Stimulated activated CD8-positive, alpha-beta memory T cell treated with anti-CD3 and anti-CD28 coated beads, Interleukin-2, amount 100 ng/mL, for 48 hours (primary cell): ENCODE measurements at places on chromosomes 2 and 18.
A peak's percentile ranks its signal among the peaks of the same experiment; 100 is the strongest.

GRCh38 chr2:230714136-230714480, 1.5 kb downstream of the CAB39 start:
- no peak for DNase-seq

DNA sequence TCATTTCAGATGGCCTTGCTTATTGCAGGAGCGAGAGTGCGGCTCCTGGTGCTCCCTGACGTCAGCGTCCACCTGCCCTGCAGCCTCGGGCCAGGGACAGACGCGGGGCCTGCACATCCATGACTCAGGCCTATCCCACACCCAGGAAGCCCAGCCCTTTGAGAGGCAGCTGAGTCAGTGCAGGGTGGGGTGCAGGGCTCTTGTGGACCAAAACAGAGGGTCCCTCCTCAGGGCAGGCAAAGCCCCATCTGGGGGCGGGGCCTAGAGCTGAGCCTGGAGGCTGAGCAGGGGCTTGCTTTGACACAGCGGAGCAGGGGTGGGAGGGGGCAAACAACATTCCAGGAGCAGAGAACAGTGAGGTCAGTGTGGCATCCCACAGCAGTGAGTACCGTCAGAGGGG, 7.7 kb upstream of the ARHGEF4 start:
- no peak for DNase-seq

DNA sequence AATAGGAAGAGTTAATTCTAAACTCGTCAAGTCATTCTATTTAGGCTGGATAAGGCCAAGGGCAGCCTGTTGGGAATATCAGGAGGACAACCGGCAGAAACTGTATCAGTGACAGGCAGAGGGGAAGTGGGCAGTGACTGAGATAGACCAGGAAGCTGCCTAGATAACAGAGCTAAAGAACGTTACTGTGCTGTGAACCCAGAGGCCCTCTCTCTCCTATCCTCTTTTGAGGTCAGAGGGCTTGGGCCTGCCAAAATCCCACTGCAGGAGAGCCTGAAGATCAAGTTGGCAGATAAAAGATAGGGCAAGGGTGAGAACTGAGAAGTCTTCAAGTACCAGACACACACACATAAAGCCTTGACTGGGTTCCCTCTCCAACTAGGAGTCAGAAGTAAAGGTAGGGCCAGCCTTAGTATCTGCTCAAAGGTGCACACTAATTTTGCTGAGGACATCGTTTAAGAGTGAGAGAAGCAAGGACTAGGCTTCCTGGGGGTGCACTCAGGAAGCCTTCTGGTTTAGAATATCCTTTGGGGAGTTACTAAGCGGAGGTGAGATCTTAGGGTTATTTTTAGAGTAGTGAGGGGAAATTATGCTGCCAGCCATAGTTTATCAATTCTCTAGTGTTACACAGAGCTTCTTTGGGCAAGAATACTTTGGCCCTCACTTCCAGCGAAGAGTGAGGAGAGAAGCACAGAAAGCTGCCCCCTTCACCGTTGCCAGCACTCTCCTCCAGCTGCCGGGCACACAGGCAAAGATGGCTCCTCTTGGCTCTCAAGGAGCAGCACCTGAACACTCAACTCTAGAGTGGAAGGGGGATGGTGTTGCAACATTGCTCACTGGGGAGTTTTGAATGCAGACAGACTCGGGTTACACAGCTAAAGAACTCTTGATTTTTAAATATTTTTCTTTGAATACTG, 9.8 kb downstream of the CAVIN2 start:
- no peak for DNase-seq

GRCh38 chr2:45974056-45974455, 322.6 kb downstream of the PRKCE start:
- DNase-seq, result no peak

DNA sequence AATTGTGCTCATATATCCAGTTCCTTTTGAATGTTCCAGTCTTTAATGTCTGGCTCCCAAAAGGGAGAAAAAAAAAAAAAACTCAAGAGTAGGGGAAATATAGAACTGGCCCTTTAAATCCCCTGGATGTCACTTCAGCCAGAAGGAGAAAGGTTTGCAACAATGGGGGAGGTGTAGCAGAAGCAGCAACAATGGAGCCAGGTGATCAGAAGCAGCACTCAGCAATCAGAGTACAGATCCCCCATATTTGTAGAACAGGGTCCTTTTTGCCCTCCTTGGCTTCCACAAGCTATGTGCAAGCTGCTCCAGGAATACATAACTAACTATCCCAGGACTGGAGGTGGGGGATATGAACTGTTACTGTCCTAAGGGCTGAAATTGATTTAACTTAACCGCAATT, 25.8 kb upstream of the ZNF397 start:
- DNase-seq, result no peak

DNA sequence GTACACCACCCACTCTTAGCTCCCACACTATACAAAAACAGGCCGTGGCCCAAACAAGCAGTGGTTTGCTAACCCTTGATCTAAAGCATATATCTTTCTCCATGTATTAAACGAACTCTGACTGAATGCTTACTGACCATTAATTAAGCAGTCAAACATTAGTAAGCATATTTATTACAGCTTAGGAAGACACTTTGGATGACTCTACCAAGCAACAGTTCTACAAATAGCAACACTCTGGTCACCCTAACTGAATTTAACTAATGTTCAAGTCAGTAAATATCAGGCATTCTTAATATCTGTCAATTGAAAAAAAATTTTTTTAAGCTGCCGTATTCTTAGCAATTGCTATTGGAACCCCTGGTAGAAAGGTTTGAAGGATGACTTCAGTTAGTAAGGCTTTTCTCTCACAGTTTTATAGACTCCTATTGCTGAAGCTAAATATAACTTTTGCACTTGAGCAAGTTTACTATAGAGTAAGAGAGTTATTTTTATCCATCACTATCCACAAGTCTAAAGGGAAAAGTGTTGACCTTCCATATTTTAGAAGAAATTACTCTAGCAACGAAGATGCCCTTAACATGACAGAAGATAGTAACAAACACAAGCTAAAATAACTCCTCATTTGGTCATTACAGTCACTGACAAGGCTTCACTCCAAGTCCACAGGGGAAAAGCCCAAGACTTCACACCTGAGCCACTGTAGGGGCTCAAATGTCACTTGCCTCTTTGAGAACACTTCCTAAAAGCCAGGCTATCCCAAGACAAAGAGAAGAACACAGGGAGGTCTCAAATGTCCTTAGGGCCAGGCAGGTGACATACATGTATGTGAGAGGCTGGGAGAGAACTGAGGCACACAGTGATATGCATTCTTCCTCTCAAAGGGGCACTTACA, 74.4 kb downstream of the RTN4 start:
- DNase-seq, result no peak

GRCh38 chr2:240369801-240370585, 65.5 kb upstream of the GPC1 start:
- DNase-seq, result no peak

GRCh38 chr2:23632831-23633395, 247.9 kb downstream of the KLHL29 start:
- no peak for DNase-seq

DNA sequence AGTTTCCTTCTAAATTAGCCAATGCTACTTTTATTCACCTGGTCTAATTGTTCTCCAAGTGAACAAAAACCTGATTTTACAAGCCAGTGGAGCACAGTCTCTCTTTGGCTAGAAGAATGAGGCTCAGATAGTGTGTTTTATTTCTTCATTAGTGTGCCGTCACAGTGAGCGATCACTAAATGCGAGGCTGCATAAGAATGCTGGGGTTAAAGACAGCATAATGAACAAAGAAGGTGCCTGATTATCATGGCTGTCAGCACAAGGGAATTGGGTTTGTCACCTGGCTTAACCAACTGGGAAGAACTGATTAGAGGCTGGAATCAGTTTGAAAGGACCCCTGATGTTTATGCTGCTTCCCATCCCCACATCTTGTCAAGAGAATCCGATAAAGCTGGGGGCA, 76.4 kb downstream of the EPHA4 start:
- no peak for DNase-seq

DNA sequence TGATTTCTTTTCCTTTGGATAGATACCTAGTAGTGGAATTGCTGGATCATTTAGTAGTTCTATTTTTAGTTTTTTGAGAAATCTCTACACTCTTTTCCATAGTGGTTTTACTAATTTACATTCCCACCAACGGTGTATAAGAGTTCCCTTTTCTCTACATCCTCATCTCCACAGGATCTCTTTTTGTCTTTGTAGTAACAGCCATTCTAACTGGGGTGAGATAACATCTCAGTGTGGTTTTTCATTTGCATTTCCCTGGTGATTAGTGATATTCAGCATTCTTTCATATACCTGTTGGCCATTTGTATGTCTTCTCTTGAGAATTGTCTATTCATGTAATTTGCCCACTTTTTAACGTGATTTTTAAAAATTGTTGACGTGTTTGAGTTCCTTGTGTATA, 13.8 kb downstream of the RFTN2 start:
- no peak for DNase-seq

DNA sequence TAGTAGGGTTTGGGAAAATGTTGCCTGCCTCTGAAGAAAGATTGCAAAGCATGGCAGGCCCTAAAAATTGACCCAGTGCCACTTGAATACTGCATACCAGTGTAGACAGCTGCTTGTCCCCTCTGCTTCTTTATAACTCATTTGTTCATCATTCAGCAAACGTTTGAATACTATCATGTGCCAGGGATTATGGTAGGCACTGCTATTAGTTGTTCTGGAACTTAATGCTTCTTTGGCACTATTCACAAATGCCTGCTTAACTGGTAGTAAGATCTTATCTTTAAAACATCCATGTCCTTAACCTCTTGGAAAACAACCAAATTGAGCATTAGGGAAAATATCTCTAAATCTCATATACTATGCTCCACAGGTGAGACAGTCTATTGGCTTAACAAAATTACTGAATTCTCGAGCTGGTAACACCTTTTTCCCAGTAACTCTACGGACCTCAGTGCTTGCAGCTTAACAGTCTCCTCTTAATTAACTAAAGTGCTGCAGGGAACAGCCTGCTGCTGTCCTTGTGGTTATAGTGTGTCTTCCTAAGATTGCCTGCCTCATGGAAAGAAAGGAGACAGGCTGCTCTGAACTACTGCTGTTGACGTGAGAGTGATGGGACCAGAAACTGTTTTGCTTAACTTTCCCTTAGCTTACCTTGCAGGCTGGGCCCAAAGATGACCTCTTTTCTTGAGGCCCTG, 93.2 kb downstream of the MIB1 start:
- no peak for DNase-seq

GRCh38 chr18:48781163-48781987, 169.4 kb downstream of the SMAD7 start:
- DNase-seq, result no peak

- no peak for DNase-seq
These were observed 8.0 kb downstream of the ALPI start for GRCh38 chr2:232463701-232464543.

DNA sequence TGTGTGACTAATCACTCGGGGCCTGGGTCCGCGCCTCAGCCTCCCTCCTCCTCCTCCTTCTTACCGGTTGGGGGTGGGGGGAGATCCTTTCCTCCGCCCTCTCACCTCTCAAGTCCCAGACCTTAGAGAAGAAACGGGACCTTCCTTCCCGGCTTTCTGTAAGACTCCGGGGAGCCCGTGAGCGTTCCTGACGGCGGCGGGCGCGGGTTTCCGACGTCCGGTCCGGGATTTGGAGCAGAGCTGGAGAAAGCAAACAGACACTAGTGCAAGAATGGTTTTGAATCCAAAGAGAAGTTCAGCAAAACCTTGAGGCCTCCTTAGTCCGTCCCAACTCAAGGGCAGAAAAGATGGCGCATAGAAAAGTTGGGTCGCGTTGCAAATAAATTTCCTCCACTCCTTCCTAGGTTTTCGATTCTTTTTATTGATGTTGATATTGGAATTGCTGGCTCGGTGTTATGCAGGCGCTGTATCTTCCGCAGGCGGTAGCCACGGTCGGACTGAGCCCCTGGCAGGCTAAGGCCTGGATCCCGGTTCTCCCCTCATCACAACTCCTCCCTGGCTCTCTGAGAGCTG, 2.0 kb downstream of the DLX1 start:
- no peak for DNase-seq

GRCh38 chr2:148524519-148524919, 120.0 kb upstream of the EPC2 start:
- peak; percentile 28 for DNase-seq

GRCh38 chr18:35050705-35051195, 9.5 kb downstream of the MAPRE2 start:
- DNase-seq, result no peak

DNA sequence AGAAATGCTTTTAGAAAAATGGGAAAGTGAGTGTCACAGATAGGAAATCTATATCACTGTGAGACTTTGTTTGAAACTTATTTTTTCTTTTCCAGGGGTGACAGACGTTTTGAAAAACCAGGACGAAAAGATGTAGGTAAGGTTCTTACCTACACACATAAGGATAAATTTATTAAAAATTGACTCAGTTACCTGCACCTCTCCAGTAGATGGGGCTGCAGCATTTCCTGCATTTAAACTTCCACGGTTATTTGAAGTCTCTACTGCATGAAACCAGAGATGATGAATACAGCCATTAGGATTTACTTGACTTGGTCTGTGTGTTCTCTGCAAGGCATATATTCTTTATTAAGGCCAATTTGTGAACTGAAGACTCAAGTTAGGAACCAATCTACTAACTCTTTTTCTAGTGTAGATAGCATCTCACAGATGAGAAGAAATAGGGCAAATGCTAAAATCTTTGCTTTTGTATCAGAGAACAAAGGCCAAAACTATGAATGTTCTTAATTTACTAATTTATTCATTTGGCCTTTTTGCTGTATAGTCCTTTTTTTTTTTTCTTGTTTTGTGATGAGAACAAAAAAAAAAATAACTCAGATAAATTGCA, 15.0 kb downstream of the KCNJ13 start:
- no peak for DNase-seq

GRCh38 chr2:52717836-52718235, 1049.8 kb upstream of the CHAC2 start:
- no peak for DNase-seq

GRCh38 chr2:154280543-154280942, 408.8 kb downstream of the GALNT13 start:
- no peak for DNase-seq

DNA sequence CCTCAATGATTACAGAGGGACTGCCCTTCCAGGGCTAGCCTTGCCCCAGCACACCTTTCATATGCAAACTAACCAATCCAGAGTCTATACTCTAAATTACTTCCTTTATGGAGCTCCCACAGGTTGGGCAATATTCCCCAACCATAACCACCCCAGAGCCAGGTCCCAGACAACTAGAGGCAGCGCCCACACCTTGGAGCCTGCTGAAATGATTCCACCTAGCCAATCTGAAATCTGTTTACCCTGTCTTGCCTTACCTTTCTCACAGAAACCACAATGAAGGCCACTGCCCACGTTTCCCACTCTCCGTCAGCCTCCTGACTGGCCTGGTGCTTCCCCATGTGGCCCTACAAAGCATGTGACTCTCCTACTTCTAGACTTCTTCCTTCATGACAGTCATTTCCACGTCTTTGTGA, 62.0 kb downstream of the REEP1 start:
- no peak for DNase-seq
